ENCODE measurements at places on chromosomes 6 and 20.

DNA sequence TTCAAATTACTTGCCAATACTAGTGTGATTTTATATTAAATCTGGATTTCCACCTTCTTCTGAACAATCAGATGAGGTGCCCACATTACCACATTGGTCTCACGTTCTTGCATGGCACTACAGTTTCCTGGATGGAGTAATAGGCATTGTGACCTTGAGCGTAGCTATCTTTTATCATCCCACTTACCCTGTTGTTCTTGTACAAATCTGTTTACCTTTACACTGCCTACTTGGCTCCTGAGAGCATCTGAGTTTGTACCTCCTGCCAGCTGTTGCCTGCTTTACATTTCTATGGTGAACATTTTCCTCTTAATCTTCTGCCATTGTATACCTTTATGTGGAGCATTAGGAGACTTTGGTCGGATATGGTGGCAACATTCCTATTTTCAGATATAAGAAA lies 90.7 kb downstream of the AKAP7 start:
- no peak for DNase-seq

DNA sequence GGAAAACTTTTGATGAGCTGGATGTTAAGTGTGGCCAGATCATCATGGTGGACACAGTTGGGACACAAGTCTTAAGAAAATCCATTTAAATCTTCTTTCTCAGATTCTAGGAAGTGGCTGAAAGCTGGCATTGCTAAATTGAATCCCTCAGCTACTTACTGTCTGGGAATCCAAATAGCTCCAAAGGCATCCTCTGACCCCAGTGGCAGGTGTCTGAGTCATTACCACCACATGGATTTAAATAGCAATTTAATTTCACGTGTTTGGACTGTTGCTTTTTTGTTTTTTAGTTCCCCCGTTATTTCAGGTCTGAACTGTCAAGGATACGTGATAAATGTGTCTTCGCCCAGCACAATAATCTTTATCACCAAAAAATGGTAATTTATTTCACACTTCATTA lies 33.2 kb upstream of the HDGFL1 start:
- no peak for DNase-seq

DNA sequence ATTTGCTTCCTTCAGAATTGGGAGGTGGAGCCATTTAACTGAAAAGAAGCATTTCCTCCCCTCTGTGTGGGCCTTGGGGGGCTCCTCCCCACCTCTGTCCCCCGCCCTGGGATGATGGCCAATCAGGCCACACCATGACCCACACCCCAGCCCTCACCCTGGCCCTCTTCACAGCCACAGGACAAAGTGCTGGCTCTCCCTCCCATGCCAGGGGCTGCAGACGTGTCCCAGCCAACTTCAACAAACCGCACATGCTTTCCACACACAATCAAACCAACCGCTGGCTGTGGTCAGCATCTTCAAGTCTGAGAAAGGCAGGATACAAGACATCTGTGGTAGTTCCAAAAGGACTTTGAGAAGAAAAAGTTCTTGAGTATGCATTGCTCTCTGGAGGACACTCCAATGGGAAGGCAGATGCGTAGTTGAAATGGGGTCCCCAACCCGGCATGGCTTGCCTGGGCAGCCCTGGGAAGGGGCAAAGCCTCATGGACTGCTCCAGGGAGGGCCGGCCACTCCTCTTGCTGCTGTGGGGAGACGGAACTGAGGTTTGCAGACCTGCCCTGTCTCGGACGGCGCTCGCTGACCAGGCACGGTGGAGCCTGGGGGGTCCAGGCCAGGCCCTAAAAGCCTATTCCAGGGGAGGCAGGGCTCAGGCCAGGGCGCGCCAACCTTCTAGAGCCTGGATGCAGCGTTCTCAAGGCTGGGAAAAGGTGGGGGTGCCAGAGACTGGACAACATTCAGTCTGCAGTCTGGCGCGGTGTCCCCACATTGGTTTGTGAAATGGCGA lies 12.2 kb downstream of the TTLL2 start:
- no peak for DNase-seq

- DNase-seq: no peak
These were observed 88.8 kb upstream of the SOX4 start for GRCh38 chr6:21504790-21505189.

- no peak for DNase-seq
These were observed 151.4 kb downstream of the BCAS1 start for GRCh38 chr20:53918949-53919361.

GRCh38 chr6:146790561-146791091 lies 191.9 kb downstream of the ADGB start:
- DNase-seq: no peak

DNA sequence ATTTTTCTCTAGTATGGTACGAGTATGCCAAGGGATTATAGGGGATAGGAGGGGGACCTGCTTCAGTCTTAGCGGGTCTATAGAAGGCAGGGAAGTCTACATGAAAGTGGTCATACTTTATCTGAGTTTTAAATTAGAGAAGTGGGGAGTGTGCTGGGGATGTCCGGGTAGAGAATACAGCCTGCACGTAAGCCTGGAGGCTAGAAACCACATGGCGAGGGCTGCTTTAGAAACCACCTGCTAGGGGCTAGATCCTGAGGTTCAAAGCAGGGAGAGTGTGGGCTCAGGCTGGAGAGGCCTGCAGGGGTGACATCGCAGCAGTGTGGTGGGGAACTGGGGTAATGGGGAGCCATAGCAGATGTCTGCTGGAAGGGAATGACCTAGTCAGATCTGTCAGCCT lies 85.2 kb downstream of the VEGFA start:
- no peak for DNase-seq
